Mammary epithelial cell (primary cell): ENCODE measurements at places on chromosomes 6 and 20.
A peak's percentile ranks its signal among the peaks of the same experiment; 100 is the strongest.

GRCh38 chr6:53854843-53855567 lies 60.2 kb downstream of the LRRC1 start:
- DNase-seq, result peak; percentile 80

DNA sequence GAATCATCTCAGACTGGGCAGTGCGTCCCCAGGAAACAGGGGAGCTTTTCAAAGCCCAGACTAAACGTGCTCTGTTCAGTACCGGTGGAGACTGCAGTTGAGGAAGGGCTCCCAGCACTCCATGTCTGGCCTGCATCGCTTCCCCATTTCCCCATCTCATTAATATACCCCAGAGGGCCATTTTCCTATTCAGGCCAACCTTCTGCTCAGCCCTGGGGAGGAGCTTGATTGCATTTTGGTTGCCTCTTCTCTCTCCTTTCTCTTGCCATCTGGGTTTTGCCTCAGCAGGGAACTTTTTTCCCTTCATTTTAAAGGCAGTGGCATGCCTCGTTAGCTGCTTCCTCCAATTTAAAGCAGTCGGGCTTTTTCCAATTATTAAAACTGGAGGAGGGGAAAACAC lies 394.3 kb upstream of the SOX4 start:
- DNase-seq, result no peak

GRCh38 chr20:19453862-19454261 lies 241.4 kb downstream of the SLC24A3 start:
- no peak for DNase-seq

- DNase-seq, result no peak
Measured at GRCh38 chr20:57774111-57774880, 64.5 kb upstream of the PMEPA1 start.

DNA sequence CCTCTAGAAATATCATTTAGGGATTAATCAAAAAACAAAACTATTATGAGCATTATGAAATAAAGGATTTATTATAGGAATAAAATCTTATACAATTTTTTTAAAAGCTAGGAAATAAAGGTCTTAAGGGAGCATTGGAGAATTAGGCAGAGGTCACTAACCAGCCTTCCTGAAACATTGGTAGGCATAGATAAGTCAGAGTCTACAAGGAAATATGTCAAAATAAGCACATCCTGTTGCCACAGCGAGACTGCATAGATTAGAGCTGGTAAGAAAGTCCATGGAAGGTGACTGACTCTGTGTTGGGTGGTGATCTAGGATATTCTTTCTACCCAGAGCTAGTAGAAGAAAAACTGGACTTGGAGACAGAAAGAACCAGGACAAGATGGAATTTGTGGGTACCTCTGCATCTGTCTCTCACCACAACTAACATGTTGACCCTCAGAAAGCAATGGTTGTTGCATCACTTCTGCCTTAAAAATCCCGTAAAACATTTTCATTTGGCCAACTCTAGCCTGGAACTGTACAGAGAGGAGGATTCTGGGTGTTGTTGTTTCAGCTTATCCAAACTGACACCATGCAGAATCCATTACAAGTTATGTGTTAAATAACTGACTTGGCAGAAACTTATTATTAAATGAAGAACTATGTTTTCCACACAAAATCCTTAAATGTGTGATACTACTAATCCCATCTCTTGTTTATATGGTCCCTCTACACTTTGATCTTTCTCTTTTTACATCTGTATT lies 77.1 kb downstream of the FBXO5 start:
- DNase-seq, result no peak

DNA sequence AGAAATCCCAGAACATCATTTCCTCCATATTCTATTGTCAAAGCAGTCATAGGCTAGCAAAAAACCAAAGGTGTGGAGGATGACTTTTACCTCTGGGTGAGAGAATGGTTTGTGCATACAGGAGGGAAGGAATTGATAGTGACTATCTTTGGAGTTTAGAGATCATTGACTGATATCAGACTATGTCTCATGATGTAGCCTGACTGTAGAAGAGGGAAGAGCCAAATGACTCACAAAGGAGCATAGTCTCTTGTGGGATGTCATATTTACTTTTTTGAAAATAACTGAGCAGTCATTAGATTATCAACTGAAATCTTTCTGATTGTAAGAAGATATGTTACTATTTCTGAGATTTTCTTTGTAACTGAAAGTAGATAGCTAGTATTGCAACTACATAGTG lies 158.5 kb downstream of the FLRT3 start:
- peak; percentile 34 for DNase-seq

GRCh38 chr6:17429383-17430061 lies 36.1 kb downstream of the CAP2 start:
- no peak for DNase-seq

DNA sequence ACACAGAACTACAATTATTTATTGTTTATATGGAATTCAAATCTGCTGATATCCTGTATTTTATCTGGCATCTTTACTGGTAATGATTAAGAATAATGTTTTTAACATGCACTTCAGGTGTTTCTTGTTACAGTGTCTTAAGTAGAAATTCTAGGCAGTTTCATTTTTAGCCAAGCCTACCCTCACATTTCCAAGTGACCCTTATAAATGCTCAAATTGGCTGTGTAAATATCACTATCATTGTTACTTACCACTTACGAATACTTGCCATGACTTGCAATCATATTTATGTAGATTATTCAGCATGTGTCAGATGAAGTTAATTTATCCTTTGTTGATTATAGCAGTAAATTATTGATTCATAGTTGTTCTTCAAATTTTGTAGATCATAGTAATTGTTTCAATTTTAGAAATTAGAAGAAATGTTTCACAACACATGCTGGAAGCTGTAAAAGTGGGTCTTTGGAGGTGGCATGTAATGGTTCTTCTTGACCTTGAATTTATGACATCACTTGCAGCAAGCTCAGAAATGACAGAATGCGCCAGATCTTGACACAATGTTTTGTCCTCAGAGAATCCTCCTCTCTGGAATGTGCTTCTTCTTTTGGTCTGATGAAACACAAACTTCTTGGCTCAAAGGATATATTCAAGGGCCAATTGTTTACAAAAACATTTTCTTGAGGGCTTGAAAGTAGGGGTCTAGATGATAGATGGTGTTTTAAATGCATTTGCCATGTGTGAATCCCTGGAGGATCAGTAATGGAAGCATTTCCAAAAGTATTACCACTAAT lies 471.8 kb downstream of the COL12A1 start:
- DNase-seq, result no peak

DNA sequence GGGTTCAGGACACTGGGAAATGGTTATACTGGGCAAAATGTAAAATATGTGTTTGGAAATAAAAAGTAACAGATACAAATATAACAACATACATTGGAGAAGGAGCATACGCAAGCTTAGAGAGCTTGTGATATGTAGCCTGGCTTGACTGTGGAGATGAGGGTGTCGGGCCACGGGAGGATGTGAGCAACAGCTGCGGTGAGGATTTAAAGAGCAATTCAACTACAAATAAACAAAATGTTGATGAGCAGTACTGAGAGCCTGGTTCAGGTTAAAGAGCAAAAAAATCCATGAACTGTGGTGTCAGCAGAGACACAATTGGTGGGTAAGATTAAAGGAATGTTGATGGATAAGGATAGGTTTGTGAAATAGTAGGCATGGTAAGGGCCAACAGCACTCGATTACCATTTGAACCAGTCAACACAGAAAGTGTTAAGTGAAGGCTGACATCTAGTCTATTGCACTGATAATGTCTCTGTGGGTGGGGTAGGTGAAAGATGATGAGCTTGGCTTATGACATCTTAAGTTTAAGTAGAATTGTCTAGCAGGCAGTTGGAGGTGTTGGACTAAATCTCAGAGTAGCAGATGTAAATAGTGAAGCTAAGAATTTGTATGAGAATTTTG lies 723.2 kb downstream of the EPM2A start:
- DNase-seq, result no peak

DNA sequence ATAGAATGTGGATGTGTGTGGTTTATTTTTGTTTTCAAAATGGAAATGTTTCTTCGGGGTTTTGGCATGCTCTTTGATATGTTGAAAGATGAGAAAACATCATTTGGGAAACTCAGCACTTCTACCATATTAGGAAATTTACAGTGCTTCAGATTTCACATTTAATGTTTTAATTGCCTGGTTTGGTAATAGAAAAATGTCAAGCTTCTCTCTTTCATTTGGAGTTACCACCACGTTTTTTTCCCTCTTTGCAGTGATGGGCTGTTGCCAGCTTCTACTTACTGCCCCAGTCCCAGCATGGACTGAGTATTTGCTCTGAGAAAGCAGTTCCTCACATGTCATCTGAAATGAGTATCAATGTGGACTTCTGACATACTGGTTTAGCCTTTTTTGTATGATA lies 267.7 kb downstream of the PRL start:
- no peak for DNase-seq

DNA sequence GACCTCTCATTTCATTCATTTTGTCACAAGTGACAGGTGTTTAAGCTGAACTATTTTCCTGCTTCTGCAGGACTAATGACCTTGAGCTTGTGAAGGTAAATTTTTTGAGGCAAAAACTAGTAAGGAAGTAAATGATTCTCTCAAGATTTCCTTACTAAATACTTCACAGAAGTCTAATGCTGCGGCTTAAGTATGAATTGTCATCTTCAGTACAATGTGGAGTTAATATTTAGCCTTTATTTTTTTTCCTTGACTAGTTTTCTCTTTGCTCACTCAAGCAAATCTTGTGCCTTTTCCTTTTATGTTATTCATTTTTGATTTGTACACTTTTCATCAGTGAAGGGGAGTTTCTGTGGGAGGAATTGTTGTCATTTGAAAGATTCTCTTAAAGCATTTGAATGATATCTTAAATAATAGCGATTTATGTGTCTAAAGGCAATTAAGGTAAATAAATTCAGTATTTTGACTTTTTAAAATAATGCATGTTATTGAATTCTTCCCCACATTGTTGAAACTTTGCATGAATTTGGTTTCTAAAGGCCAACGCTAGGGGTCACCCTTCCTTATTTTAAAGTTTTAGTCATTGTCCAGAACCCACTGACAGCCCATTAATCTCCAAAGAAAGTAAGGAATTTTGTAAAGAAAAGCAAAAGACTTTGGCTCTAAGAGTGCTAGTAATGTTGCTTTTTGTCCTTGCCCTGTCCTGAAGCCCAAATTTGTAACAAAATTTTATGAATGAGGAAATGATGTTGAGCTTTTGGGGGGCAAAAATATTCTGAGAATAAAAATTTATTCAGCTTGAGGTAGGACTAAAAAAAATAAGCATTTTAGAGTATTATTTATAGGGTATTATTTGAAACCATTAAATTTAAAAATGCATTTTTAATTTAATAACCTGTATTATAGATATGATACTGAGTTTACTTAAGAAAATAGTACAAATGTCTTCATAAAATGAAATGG lies 157.4 kb upstream of the LAMA2 start:
- no peak for DNase-seq

- DNase-seq, result no peak
Measured at GRCh38 chr6:40285996-40286395, 301.2 kb downstream of the LRFN2 start.

- DNase-seq, result no peak
Measured at GRCh38 chr6:52285177-52286068, 881 bp upstream of the MCM3 start.

- no peak for DNase-seq
Measured at GRCh38 chr6:131134980-131135243, 355 bp upstream of the AKAP7 start.
